ENCODE measurements at places on chromosomes 7 and 10.

DNA sequence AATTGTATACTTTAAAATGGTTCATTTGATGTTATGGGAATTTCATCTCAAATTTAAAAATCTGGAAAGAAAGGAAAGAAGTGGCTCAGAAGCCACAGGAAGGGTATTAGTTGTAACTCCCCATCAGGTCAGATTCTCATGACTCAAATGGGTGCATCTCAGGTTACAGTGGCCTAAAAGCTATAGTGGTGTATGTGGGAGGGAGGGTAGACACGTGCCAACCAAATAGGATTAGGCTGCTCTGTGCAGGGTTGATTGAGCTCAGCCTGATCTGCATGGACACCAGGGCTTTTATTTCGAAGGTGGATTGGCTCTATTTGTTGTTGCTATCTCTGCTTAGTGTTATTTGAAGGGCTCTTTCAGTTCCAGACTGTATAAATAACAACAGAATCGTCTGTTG lies 121.5 kb upstream of the PRR15 start:
- DNase-seq = no peak

DNA sequence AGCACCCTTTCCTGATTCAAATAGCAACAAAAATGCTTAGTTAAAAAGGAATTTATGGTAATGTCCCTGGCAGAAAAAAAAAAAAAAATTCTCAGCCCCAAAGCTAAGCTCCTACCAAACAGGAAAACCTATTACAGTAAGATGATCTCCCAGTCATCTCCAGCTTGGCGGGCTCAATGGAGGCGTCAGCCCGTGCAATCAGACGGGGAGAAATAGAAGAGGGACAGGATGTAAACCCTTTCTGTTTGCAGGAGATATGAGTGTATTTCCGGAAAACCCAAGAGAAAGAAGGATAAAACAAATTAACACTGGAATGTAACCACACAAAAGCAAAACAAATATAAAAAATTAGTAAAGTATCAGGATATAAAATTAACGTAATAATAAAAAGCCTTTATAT lies 242.8 kb downstream of the TCERG1L start:
- DNase-seq = no peak

DNA sequence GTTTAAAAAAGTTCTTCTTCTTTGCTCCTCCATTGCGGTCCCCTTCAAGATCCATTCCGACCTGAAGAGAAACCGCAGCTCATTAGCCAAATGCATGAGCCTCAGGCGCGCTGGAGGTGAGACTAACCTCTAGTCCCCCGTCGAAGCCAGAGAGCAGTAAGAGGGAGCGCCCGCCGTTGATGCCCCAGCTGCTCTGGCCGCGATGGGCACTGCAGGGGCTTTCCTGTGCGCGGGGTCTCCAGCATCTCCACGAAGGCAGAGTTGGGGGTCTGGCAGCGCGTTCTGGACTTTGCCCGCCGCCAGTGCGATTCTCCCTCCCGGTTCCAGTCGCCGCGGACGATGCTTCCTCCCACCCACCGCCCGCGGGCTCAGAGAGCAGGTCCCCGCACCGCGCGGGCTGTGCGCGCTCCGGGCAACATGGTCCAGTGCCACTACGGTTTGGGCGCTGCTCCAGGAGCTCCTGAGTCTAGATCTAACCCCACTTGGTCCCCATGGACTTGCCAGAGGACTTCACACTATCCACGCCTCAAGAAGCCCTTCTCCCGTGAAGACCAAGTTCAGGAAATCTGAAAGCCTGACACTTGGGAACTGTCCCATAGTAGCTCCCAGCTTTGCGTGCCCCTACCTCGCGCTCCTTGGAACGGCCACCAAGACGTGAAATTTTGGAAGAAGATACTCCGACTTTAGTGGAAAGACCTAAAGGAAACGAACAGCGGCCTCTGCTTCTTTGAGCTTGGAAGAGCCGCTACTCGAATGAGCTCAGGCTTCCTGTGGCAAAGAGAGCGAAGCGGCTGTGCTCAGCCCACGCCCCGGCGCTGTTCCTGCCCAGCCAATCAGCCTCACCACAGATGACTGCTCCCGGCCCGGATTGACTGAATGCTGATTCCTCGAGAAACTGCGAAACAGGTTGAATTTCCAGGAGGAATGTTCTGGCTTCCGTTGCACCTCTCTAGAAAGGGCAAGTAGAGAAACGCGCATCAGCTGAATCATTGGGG lies at the start of gene ABCB1:
Gene ABCB1, minus strand, starts transcription at position 755 of the 995 bp plus-strand sequence. Its CDS starts 700 bp downstream, at position 55.
- DNase-seq = peak; percentile 49

DNA sequence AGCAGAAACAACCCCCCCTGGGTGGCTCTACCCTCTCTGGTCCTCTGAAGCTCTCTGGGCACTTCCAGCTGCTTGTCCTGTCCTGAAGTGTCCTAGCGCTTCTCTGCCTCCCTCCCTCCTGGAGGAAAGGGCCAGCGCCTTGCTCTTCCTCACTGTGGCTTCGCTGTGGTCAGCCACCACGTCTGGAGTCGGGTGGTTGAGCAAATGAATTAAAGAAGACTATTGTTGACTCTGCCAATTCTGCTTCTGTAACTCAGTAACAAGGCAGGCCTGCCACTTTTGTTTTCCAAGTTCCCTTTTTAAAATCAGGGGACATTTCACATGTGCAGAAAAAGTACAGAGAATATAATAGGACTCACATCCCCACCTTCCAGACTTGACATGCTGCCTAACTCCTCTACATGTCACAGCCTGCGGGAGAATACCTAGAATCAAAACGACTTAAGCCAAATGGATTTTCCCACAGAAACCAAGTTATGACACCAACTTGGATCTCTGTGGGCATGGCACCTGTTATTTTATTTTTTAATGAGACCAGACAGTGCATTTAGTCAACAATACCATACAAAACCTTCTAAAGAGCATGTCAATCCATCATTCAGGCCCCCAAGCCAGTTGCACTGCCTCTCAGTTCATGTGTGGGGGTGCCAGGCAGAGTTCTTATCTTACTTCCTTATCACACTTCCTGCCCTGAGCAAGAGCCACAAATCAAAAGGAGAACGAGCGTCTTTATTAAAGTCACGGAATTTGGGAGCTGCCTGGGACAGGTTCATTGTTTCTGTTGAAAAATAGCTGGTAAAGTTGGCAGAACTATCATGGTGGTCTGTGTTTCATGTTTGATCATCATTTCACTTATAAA lies 6.8 kb downstream of the FFAR4 start:
- no peak for DNase-seq

DNA sequence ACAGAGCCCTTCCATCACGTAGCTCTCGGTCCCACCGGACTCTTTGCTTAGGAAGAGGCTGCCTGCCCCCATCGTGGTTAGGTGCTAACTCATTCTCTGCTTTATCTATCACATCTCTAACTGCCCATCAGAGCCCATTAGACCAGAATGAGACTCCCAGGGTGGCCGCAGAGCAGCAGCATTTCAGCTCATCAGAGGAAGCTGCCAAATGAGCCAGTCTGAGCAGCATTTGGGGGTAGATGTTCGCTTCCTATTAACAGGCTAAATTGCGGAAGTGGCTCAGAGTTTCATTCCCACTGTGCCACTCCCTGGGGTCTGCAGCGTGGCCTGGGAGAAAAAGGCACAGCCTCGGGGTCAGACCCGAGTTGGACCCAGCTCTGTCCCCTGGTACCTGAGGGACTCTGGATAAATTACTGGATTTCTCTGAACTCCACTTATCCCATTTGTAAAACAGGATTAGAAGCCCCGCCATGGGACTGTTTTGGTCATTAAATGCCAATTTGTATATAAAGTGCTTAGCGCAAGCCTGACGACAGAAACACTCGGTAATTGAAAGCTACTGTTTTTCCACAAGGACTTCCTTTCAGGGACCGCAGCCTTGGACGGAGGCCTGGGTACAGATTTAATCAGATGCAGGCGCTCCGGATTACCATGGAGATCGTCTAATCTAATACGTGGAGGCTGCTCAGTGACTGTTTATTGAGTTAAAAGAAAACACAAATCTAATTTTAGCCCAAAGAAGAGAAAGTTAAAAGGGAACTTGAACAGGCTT lies 73.8 kb upstream of the PRLHR start:
- peak; percentile 10 for DNase-seq

DNA sequence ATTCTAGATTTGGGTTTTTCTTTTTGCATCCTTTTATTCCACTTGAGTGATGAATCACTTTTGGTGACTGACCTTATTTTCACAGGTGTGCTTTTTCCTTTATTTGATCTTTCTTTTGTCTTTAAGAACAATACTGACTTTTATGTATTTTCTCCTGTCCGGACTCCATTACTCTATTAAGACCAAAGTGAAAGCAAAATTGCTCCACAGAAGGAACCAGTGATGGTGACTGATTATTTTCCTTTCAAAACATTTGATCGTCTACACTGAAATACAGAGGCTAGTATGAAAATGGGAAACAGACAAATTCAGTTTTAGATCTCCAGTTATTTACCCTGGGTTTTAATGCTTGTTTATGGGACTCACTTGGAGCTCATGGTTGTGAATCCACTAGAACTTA lies 15.5 kb downstream of the EXOC4 start:
- peak; percentile 43 for DNase-seq

DNA sequence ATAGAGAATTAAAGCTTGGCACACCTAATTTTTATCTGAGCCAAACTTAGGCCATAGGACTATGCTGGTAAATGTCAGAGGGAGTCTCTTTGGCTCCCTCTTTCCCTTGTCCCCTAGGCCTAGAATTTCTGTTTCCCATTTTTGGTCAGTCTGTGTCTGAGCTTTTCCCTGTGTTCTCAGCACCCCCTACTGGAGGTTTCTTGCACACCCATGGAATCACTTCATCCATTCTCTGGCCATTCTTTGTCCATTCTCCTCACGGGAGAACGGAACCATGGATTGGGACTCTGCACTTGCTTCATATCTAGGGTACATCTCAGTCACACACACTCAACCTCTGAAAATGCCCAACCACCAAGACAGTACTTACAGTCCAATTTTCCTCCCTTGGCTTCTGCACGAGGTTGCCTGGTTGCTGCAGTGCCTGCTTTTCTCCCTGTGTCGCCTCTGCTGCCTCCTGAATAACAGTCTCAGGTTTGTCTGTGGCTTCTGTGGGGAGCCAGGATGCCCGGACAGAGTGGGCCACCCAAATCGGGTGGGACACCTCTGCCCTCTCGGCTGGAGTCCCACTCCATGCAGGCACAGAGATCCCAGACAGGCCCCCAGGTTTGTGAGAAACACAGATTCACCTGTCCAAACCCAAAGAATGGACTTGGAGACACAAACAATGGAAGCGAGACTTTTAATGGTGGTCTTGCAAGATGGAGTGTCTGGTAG lies 35.1 kb upstream of the DNAH11 start:
- DNase-seq = peak; percentile 10

Data from NCI-H1417 (cell line).